ENCODE measurements at places on chromosomes 16 and 17. TPM values are rescaled to one million over a fixed set of nuclear protein-coding genes. Genes with fewer than 3 reads are reported as not detected.

CHAD gene
- total RNA-seq = not detected

TPSG1 gene
- not detected for total RNA-seq

CAMKK1 gene
- 8.3 TPM for total RNA-seq

NXPH3 gene
- 1.4 TPM for total RNA-seq
